ENCODE measurements at places on chromosomes 2 and 18.

DNA sequence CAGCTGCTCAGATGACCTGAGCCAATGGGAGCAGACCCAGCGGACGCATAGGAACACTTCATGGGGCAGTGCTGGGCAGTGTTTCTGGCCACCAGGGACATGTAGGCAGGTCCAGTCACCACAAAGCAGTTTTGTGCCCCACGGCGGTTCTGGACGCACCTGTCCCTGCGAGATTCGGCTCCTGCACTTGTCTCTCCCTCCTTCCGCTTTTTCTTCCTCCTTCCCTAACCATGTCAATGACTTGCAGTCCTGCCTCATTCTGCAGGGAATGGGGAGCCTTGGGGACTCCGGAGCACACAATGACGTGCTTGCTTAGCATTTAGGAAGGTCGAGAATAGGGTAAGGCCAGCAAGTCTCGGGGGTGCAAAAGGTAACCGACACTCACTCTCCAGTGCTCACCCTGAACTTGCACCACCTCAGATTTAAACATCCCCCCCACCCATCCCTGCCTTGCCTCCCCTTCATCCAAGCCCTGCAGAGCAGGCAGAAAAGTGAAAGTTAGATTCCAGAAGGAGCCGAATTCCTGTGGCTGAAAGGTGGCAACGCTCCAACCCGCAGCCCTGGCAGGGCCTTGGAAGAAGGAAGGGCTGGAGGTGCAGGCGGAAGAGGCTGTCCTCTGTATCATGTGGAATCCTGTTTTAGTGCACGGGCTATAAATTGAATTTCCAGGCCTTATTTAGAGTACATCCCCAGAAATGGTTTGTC, 40.5 kb upstream of the ATG16L1 start:
- no peak for DNase-seq

- no peak for DNase-seq
These were observed 575.9 kb upstream of the ZEB2 start for GRCh38 chr2:145095641-145096435.

GRCh38 chr2:73004466-73004865, 67.0 kb downstream of the SFXN5 start:
- DNase-seq: no peak

DNA sequence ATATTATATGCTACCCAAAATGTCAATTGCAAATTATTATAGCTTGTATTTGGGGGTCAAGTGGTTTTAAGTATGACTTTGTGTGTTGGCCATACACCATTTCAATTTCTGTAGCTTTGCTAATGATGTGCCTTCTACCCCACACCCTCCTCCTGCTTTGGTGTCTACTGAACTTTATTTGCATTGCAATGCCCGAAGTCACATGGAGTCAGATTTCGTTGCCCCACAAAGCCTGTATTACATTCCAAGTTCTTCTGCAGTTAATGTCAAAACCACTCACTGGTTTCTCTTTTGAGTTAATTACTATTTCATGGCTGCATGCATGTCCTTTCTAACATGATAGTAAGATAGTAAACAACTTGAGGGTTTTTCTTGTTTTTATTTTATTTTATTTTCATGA, 528.9 kb downstream of the RIT2 start:
- no peak for DNase-seq

DNA sequence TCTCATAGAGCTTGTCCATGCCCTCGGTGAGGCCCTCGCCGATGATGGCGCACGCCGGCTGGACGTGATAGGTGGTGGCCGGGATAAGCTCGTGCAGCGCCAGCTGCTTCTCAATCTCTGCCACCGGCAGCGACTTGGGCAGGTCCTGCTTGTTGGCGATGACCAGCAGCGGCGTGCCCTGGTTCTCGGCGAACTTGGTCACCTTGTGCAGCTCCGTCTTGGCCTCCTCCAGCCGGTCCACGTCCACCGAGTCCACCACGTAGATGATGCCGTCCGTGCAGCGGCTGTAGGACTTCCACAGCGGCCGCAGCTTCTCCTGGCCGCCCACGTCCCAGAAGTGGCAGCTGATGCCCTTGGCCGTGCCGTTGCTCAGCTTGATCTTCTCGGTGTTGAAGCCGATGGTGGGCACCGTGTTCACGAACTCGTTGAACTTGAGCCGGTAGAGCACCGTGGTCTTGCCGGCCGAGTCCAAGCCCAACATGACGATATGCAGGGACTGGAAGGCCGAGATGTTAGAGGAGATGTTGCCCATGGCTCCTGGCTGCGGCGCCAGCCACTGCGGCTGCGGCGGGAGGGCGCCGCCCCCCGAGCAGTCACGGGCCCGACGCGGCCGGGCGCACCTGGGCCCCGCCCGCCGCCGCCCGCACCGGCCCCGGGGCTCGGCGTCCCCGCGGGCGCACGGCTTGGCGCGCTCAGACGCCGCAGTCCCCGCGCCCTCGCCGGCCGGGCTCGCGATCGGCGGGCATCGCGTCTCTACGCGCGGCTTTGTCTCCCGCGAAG, 636 bp downstream of the ARL4C start:
- no peak for DNase-seq

DNA sequence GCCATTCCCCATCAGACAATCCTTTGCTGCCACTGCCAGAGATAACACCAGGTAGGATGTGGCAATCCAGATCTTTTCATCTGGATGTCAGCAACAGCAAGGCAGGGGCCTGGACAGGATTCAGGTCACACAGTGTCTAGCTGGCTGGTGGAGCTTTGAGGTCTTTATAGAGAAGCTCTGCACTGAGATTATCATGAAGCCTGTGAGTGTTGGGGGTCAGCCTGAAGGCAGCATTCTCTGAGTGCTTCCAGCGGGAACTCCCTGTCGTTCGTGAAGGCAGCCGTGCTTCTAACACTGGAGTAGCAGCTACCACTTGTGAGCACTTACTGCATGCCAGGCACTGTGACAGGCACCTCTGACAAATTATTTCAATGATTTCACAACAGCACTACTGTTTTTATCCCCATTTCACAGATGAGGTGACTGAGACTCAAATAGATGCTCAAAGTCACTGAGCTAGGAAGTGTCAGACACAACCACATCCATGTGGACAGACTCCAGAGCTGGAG, 85.7 kb downstream of the SEMA4F start:
- DNase-seq: no peak

DNA sequence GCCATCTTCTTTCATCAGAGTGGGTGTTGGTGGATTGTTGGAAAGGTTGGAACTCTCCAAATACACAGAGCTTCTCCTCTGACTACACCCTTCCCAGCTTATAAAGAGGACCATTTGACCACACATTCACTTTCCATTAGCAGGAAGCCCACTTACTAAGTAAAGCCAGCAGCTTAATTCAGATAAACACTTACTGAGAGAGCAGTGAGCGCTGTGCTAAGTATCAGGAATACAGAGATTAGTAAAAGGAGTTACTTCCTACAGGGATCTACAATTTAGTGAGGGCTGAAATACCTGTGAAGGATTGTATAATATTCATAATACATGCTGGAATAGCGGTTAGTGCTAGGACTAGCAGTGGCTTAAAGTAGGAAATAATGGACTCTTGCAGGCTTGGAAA, 343.0 kb downstream of the NYAP2 start:
- no peak for DNase-seq

DNA sequence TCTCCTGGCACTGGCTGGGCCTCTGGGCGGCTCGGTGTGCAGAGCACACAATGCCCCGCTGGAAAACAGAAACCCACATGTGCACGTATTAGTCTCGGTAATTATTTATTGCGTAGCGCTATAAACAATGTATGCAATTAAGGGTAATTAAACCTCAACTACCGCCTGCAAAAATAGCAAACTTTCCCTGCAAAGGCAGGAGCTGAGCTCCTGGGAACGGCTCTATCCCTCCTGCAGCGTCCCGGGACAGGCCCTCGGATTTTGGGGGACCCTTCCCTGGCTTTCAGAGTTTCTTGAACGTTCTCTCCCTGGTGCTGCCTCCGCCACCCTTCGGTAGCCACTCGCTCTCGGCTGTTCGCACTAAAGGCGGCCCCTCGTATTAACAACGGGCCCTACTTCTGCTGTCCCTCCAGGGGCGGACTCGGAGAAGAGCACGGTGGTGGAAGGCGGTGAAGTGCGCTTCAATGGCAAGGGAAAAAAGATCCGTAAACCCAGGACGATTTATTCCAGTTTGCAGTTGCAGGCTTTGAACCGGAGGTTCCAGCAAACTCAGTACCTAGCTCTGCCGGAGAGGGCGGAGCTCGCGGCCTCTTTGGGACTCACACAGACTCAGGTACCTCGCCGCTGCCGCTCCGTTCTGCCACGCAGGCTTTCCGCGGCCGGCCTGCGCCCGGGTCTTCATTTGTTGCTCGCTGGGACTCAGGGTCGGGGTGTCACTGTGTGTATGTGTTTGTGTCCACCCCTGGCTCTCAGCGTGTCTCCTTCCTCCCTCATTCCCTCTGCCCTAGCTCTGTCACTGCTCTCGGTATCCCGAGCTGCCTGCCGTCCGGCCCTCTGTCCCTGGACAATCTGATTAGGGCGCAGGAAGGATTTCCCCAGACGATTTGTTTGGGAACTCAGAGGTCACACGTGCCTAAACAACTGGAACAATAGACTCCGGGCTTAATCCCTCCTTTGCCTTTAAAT, 1.2 kb downstream of the DLX1 start:
- DNase-seq: no peak

- DNase-seq: no peak
These were observed 95.7 kb upstream of the SERTAD2 start for GRCh38 chr2:64749446-64749845.

DNA sequence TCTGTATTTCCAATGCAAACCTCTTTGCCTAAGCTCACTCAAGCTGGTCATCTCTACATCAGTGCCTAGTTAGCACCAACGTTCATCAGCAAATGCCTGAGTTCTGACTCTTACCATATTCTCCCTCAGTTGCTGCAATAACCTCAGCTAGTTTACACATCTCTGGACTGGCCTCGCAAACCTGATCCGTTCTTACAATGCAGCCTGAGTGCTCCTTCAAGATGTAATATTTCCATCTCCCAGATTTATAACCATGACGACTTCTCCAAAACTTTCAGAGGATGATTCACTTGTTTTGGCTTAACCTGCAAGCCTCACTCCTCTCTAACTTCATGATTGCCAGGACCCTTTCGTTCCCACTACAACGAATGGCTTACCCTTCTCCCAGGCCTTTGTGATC, 69.7 kb downstream of the DIPK1C start:
- no peak for DNase-seq

GRCh38 chr2:231486851-231487596, 22.7 kb upstream of the NCL start:
- DNase-seq: no peak

- no peak for DNase-seq
These were observed 79.7 kb upstream of the APCDD1 start for GRCh38 chr18:10374636-10375293.

GRCh38 chr18:57846258-57846657, 43.1 kb upstream of the ATP8B1 start:
- DNase-seq: no peak

DNA sequence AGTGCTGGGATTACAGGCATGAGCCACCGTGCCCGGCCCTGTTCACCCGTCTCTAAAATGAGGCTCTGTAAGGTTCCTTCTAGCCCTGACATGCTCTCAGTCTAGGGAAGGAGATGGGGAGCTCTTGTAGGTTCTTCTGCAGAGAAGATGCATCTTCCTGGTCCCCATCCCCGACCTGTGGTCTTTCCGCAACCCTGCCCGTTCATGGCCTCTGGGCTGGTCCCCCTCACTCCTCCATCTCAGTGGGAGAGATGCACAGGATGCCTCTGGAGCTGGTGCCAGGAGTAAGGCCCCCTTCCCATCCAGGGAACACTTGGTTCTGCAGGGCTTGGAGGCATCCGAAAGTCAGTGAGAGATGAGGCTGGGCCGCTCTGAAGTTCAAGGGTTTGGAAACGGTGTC, 212.7 kb downstream of the KLHL29 start:
- DNase-seq: no peak

GRCh38 chr2:1884933-1885580, 140.7 kb upstream of the PXDN start:
- DNase-seq: no peak

GRCh38 chr2:25320077-25320476, 21.6 kb downstream of the DNMT3A start:
- no peak for DNase-seq

GRCh38 chr2:70557171-70557838, 3.7 kb upstream of the TGFA start:
- DNase-seq: peak; percentile 71

GRCh38 chr18:23250893-23251656, 115.8 kb downstream of the CABLES1 start:
- no peak for DNase-seq

DNA sequence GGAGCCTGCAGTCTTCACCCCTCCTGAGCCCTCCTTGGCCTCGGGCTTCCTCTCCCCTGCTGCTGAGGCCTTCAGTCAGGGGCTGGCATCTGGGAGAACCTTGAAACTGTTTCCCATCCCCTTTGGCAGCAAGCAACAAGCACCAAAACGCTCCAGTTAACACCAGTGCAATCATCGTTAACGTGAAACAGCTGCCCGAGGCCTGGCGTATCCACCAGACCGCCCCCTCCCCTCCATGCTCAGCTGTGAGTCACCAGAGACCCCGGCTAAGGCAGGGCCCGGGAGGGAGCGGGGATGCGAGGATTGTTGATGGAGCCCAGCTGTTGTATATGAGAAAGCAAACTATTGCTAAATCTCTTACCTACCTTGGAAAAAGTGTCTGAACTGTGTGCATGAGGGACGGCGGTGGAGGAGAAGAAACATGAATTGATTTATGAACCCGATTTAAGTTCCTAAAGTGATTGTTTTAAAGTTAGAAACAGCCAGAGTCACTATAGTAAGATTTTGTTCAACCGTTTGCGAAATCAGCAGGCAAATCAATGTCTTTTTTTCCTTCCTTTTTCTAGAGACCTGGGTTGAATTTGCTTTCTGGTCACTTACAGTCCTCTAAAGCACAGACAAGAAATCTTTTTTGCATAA, 5.2 kb downstream of the ZFP36L2 start:
- no peak for DNase-seq

DNA sequence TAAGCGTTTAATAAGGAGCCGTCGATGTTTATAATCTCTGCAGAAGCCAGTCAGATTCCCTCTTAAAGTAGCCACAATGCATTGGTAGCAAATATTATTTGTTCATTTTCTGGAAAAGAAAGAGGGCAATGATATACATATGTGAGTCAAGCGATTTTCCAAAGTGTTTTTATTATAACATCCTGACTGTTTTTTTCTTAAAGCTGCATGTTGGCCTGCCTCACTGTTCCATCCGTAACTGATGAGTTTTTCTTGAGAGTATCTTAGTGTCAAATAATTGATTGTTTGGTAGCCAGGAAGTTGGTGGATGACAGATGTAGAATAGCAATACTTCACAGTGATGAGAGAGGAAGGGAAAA, 3.7 kb downstream of the TSHZ1 start:
- DNase-seq: no peak
